ENCODE measurements at places on chromosomes 4 and X.

- DNase-seq: no peak
Observed at GRCh38 chr4:185344743-185345538, 50.8 kb downstream of the LRP2BP start.

DNA sequence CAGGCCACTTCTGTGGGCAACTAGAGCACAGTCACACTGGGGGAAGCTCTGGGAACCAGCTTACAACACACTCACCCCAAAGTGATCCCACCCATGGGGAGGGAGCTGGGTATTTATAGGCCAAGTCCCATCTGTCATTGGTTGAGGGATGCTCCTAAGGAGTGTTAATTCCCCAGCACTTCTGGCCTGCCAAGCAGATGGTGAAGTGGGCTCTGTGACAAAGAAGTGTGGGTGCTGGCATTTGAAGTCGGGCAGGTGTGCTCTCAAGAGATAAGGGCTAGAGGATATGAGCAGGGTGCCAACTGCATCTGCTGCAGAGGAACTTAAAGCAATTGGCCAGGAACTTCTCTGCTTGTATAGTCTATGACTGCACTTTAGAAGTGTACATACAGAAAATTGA, 30.9 kb downstream of the PTCHD1 start:
- DNase-seq: no peak

GRCh38 chr4:163679189-163679588, 184.7 kb downstream of the TMA16 start:
- DNase-seq: no peak

GRCh38 chr4:8545439-8545765, 34.8 kb upstream of the GPR78 start:
- no peak for DNase-seq

GRCh38 chr4:38034986-38035882, 75.0 kb downstream of the PTTG2 start:
- DNase-seq: no peak

Measured in hypothalamus (tissue), 51 donors.